ENCODE measurements at places on chromosomes 11 and 22. TPM values are rescaled to one million over a fixed set of nuclear protein-coding genes. Genes with fewer than 3 reads are reported as not detected.

OR5A1 gene
- polyA plus RNA-seq = not detected

PHF21B gene
- 3.3 TPM for polyA plus RNA-seq

HBE1 gene
- not detected for polyA plus RNA-seq

FAM83F gene
- not detected for polyA plus RNA-seq

OR8A1 gene
- polyA plus RNA-seq = not detected

Data from Purkinje cell (primary cell).